Stimulated activated CD8-positive, alpha-beta memory T cell treated with anti-CD3 and anti-CD28 coated beads, Interleukin-4, amount 100 ng/mL, for 4 hours (primary cell): ENCODE measurements at places on chromosomes 2 and 18.

DNA sequence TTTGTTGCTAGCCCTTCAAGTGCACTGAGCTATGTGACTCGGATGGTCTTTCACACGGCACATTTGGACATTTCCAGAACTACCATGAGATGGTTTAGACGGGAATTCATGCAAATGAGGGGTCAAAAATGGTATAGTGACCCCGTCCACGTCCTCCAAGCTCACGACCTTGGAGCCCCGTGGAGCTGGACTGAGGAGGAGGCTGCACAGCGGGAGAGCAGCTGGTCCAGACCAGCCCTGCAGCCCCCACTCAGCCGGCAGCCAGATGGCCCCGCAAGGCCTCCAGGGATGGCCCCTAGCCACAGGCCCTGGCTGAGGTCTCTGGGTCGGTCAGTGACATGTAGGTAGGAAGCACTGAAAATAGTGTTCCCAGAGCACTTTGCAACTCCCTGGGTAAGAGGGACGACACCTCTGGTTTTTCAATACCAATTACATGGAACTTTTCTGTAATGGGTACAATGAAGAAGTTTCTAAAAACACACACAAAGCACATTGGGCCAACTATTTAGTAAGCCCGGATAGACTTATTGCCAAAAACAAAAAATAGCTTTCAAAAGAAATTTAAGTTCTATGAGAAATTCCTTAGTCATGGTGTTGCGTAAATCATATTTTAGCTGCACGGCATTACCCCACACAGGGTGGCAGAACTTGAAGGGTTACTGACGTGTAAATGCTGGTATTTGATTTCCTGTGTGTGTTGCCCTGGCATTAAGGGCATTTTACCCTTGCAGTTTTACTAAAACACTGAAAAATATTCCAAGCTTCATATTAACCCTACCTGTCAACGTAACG, 88.8 kb downstream of the EPAS1 start:
- DNase-seq: no peak

DNA sequence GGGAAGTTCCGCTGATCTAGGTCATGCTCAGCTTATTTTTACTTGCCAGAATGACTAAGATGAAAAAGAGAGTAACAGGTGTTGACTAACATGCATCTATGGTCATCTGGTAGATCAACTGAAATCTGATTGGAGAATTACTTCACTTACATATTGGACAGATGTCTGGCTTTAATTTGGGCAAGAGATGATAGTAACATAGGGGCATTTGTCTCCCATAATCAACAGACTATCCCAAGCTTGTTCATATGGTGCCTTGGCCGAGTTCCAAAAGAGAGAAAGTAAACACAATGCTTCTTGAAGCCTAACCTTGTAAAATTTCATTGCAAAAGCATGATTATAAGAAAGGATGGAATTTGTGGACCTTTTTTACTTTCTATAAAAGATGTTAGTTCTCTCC, 503.7 kb downstream of the ADCYAP1 start:
- DNase-seq: no peak

DNA sequence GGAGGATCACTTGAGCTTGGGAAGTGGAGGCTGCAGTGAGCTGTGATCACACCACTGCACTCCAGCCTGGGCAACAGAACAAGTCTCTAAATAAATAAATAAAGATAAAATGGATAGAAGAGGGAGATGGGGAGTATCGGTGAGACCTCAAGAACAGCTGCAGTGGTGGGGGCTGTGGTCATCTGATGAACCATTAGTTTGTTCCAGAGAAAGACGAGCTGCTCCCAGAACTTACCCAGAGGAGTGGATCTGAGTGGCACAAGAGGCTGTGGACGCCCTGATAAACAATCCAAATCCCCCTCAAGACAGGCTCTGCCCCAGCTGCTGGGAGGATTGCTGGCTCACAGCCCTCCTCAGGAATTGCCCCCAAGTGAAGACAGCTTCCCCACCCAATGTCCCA, 26.7 kb downstream of the TMEM127 start:
- no peak for DNase-seq

DNA sequence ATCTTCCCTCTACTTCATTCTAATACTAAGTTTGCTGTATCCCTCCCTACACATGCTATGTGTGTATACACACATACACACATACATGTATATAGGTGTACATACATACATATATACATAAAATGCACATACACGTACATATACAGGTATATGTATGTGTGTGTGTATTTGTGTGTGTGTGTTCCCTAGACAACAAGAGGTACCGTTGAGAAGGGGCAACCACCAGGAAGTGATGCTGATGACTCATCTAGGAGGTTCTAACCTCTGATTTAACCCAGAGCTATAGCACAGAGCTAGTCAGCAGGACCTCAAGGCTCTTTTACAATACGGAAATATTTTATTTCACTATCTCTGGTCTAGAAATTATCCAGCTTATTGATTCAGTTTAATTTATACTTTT, 139.2 kb downstream of the LAMA3 start:
- DNase-seq: peak; percentile 21

DNA sequence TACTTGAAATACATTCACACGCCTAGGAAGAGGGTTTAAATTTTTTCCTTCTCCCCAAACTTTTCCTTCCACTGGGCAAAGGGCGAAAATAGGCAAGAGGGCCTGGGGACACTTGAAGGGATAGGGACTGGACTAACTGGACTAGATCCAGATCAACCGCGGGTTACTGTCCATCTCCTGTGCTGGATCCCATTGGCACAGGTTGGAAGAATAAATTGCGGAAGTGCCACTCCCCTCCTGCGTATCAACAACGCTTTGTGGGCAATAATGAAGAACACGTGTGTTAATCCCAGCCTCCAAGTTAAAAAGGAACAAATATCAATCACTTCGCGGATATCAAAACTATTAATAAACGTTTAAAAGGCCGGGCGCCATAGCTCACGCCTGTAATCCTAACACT, 1.7 kb upstream of the FZD5 start:
- no peak for DNase-seq

- no peak for DNase-seq
Measured at GRCh38 chr2:199895406-199895805, 15.7 kb upstream of the C2orf69 start.

DNA sequence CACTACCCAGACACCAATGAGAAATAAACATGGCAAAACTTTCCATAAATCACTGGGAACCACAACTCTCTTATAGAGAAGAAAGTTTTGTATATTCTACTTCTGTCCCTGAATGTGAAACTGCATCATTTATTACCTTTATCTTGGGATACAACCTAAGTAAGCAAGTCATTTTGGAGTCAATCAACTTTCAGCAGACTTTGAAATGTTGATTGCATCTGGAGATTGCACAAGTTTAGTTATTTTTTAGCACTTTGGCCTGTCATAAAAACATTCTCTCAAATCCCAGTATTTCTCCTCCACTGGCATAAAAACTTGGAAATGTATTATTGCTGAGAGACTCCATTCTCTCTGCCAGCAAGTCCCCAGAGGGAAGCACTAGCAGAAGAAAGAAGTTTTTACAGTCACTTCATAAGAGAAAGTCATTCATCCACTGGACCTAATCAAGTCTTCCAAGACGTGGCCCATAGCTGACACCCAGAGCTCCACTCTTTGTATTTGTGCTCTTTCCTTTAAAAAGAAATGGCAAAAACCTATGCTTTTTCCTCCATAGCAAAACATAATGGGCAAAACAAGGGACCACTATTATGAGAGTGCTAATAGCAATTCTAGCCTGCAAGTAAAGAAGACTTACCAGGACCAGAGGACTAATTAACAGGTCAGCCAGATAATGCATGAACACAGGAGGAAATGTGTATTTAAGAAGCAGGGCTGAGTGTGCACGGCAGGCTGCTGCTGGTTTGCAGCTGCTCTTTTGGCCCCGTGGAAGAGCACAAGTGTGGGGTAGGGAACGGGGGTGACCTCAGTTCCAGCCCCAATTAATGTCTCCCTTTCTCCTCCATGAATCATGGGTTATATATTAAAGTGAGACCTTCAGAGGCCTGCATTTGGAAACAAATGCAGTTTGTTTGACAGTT, 171.5 kb downstream of the INO80D start:
- DNase-seq: no peak

DNA sequence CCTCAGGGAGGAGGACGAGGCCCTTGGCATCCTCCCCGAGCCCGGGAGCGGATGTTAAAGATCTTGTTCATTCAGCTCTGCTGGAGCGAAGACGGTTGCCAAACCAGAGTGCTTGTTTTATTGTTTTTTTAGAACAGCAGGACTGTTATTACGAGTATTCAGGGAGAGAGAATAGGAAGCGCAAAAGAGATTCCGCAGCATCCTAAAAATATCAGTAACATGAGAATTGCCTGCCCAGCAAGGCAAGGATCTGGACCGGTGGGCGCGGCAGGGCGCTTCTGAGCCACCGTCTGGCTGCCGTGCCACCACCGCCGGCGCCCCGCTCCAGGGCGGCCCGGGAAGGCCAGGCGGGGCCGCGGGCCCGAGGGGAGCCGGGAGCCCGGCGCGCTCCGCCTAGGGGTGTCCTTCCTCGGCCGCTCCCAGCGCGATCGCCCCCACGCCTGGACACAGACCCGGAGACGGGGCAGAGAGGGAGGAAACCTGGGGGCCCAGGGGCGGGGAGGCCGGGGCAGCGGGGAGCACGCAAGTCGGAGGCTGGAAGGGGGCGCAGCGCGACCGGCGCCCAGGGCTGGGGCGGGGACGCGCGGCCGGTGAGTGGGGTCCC, 843 bp downstream of the CYS1 start:
- no peak for DNase-seq

DNA sequence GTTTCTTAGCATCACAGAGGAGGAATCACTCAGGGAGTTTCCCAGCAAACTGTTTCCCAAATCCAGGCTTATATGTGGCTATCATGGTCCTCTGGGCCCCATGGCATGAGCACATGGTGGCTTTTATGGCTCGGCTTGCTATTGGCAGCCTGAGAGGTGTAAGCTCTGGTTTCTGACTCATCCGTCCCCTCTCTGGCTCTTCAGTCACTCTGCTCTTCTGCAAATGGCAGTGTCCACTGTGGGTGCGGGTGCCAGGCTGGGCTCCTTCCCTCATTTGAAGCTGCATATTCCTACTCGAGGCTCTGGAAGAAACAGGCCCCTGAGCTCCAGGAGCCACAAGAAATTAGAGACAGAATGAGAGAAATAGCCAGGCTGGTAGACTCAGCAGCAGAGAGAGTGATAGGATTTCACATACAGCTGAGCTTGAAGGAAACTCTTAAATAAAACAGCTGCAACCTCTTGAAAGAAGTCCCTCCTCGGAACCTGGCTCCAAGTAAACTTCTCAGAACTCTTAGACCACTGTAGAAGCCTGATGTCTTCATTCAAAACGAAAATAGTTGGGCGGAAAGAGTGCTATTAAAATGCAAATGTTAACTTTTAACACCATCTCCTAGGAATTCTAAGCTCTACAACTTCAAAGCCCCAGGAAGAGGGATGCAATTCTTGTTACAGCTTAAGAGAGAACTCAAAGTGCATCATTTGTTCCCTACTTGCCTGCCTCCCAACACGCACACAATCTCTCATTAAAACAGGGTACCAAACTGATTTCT, 212.6 kb upstream of the SP5 start:
- DNase-seq: no peak

- DNase-seq: no peak
Measured at GRCh38 chr2:135279209-135279608, 227.1 kb downstream of the RAB3GAP1 start.

- no peak for DNase-seq
Measured at GRCh38 chr2:170330881-170331280, 152.9 kb downstream of the MYO3B start.

- no peak for DNase-seq
Measured at GRCh38 chr18:11304928-11305327, 155.6 kb upstream of the PIEZO2 start.

- no peak for DNase-seq
Measured at GRCh38 chr18:63259567-63260379, 59.8 kb downstream of the BCL2 start.
